ENCODE measurements at places on chromosomes 7 and 10.

DNA sequence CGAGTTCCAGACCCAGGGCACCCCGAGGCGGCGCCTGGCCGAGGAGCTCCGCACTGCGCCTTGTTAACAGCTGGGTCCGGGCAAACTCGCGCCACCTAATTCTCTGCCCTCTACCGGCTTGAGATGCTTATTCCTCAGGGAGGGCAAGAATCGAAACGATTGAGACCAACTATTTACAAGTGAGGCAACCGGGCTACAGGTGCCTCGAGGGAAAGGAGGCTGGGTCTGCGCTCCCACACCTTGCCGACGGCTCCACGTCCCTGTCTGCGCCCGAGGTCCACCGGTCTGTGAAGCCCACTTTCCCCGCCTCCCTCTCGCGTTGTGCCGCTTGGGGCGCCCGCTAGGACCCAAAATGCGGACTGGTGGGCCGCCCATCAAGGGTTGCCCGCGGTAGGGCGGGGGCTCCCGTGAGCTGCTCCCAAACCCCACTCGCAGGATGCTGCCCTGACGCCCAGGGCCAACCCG lies 527 bp downstream of the AKR1B1 start:
- DNase-seq, result no peak

GRCh38 chr7:75604408-75604807 lies 112.3 kb downstream of the SPDYE5 start:
- no peak for DNase-seq

DNA sequence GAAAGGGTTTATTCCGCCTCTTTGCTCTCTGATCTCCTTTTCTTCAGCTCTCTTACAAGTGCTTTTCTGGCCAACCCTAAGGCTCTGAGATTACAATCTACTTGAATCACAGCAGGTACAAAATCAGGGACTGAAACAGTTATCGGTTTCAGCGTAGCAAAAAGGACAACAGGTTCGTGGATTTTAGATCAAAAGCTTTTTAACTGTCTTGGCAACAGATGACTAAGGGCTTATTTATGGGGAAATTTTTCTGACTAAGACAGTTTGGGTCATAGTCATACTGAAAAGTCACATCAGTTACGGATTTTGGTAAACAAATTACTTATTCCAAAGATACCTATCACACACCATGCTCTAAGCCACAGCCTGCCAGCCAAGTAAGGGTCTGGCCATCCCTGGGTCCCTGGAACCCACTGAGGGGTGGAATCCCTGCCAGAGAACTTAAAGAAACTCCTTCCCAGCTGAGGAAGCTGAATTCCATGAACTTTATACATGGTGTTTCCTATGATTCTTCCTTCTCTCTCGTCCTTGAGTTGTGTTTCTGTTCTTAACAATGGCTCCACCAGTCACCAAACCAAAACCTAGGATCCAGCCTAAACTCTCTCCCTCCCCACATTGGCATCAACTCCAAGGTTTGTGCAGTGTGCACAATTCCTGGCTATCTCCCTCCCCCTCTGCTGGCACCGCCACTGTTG lies 169.3 kb downstream of the FAM107B start:
- no peak for DNase-seq

DNA sequence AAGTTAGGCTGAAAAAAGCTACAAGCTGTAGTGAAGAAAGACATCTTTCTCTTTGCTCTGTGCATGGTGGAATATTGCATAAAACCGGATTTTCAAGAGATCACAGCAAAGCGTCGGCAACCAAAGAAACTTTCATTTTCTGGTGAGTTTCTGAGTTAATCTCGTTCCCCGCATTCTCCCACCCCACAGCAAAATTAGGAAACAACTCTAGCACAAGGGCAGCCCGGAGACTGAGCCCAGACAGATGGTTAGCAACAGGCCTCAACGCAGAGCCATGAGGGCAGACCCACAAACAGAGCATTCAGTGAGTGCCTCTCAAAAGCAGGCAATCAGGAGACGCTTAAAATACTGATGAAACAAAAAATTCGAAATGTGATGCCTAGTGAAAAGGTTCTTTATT lies 396.1 kb upstream of the KLF6 start:
- no peak for DNase-seq

DNA sequence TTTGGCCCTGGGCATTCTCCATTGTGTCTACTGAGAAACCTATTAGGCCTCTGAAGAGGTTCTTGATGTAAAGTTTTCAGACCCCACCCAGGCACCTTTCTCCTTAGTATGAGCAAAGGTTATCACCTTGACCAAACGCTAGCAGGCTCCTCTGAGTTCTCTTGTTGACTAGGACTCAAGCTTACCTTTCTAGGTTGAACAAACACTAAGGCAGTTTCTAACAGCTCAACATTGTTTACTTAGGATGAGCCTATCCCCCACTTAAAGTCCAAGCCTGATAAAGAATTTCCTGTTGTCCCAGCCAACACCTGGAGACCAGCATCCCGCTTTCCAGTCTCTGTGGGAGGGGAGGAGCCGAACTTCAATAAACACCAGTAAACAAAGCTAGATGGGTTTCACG lies 26.3 kb upstream of the ITGB8 start:
- no peak for DNase-seq

DNA sequence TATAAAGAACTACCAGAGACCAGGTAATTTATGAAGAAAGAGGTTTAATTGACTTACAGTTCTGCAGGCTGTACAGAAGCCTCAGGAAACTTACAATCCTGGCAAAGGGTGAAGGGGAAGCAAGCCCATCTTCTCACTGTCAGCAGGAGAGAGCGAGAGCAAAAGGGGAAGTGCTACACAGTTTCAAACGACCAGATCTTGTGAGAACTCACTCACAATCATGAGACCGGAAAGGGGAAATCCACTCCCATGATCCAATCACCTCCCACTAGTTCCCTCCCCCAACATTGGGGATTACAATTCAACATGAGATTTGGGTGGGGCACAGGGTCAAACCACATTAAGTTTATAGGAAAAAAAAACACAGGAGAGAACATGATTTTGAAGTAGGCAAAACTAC lies 222.1 kb upstream of the SHH start:
- DNase-seq, result no peak

DNA sequence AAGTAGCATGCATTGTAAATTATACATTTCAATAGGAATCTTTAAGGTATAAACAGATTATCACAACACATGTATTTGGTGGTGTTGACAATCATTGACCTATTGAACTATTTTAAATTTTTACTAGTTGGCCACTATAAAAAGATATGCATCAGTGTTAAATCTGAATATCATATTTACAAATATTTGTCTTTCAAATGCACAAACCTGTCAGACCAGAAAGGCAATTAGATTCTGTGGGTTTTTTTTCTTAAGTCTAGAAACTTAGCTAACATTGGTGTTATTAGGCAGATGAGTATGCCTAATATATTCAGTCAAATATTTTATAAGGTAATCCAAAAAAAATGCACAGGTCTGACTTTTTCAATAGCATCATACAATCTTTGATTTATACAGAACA lies 241.4 kb upstream of the DGKB start:
- no peak for DNase-seq

DNA sequence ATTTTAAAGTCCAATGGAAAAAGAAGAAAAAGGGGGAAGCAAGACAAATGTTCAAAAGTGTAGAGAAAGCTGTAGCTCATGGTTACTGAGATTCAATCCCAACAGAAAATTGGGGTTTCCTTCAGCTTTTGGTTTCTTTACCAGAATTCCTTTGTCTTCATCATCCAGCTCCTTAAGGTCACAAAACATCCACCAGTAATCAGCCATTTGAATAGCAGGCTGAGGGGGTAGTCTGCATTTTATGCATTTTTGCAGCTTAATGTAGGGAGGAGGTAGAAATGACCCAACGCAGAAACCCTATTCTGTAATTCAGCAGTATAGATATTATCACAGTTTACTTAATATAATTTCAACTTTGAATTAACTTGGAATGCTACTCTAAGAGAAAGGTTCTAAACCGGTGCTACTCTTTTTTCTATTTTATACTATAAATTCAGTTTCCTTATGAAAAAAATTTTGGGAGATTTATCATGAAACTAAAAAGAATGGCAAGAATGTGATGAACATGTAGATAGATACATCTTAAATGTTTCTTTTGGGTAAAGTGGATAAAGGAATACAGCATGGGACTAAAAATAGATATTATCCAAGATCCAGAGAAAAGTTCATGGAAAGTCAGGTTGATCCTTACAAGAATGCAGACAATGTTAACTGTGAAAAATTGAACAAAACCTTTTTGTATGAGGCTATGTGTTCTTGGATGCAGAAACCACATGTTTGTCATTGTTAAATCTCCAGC lies 596.9 kb downstream of the PHTF2 start:
- DNase-seq, result no peak

- DNase-seq, result no peak
These were observed 76.5 kb downstream of the JAZF1 start for GRCh38 chr7:28104041-28104541.

- DNase-seq, result no peak
These were observed 1126.8 kb upstream of the PHF14 start for GRCh38 chr7:9846902-9847301.

- no peak for DNase-seq
These were observed 15.9 kb downstream of the TTYH3 start for GRCh38 chr7:2647594-2648172.

GRCh38 chr10:69498711-69499471 lies 47.6 kb downstream of the TSPAN15 start:
- no peak for DNase-seq

GRCh38 chr7:7957513-7957912 lies 11.1 kb upstream of the GLCCI1 start:
- DNase-seq, result no peak

DNA sequence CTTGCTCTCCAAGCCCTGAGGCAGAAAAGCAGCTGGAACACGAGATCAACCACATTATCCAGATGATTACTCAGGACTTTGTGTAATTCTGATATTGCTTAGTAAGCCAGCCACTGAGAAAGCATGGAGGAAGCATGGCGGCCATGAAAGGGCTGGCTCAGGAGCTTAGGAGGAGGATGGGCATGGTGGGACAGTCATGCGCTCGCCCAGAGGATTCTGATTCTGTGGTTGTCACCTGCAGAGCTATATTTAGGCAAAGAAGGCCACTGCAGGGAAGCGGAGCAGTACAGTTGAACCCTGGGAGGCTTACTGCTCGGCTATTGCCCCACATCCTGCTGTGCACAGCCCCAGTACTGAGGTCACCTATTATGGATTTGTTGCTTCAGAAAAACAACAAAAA lies 128.8 kb upstream of the DNAJB12 start:
- DNase-seq, result no peak

- DNase-seq, result no peak
These were observed 116.1 kb downstream of the FAM53B start for GRCh38 chr10:124627866-124628675.

DNA sequence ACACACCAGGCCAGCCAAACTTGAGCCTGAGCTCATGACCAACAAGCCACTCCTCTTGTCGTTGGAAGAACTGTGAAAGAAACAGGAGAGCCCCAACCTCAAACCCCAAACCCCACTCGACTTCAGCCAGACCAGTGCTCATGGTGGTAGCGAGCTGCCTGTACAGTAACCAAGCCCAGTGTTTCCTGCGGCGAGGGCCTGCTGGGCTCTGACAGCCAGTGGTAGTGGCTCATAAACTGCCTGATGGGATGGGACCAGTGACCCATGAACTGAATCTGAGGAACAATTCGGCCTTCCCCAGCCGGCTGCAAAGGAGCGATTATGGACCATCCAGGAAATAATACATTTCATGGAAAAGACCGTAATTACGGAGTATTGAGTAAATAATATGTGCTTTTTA lies 191.9 kb downstream of the RPS24 start:
- DNase-seq, result no peak

DNA sequence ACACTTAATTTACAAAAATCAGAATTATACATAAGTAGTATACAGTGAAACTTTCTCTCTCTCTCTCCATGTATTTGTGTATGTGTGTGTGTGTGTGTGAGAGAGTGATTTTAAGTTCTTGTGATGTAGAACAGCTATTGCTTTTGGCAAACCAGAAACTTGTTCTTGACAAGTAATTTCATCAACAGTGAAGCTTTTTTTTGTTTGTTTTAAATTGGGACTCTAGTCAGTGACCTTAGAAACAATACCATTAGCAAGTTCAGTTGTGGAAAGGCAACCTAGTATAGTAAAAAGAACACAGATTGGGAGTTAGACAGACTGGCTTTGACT lies 319.1 kb downstream of the PTEN start:
- no peak for DNase-seq

- DNase-seq, result no peak
These were observed 99.0 kb upstream of the PODXL start for GRCh38 chr7:131655447-131655846.

DNA sequence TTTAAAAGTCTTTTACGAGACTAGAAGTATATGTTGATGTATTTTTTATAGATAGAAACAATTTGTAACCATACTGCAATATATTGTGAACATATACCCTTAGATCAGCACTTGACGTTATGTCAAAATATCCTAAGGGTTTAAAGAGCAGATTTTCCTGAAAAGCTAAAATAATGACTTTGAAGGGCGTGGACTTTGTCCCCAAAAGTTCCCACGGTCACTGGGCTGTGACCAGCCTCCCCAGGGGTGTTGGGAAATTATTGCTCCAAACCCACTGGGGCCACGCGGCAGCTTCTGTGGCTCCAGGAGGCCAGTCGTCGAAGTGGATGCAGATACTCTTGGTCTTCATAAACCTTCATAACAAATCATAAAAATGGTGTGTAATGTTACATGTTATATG lies 29.9 kb downstream of the DNAJB6 start:
- no peak for DNase-seq

- DNase-seq, result no peak
These were observed 118.5 kb downstream of the AMPH start for GRCh38 chr7:38512704-38513103.

DNA sequence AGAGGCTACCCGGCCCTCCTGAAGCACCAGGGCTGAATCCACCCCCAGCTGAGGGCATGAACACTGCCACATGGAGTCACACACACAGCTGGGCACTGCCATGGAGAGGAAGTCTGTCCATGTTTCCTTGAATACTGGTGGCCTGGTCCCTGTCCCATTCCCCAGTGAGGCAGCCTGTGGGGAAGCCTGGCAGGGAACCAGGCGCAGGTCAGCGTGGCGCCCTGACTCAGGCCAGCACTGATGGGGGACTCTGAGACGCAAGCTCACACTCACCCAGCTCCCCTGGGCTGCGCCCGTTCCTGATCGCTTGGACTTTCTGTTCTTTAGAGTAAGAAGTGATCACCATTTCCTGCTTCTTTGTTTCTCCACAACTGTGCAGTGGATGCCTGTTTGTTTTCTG lies 128.3 kb downstream of the EGFR start:
- no peak for DNase-seq

GRCh38 chr7:76515999-76516443 lies 5.7 kb downstream of the UPK3B start:
- no peak for DNase-seq

GRCh38 chr10:4041635-4042034 lies 256.6 kb upstream of the KLF6 start:
- DNase-seq, result no peak

GRCh38 chr10:34549001-34549400 lies 266.1 kb downstream of the PARD3 start:
- DNase-seq, result no peak

- DNase-seq, result no peak
These were observed 51.8 kb upstream of the MRLN start for GRCh38 chr10:59805014-59805413.

Data from smooth muscle cell of the brain vasculature (primary cell).